Lung (tissue), 17 donors: ENCODE measurements at places on chromosomes 4 and X. TPM values are rescaled to one million over a fixed set of nuclear protein-coding genes. Genes with fewer than 3 reads are reported as not detected.

Gene PCDH7
- total RNA-seq: 9.4 TPM

DNA sequence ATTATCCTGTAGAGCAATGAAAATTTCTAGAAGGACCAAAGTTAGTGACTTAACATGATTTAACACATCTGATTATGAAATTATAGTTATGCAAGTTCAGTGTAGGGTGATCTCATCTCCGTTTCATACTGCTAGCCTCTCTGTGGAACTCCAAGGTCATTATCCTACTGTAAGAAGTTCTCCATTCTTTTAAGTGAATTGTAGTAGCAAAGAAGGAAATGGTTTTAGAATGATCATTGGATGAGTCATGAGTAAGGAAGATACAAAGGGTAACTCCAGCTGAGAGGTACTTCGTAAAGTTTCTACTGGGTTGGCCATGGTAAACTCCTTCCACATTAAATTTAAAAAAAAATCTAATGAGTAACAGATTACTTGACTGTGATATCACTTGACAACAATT is 215.0 kb upstream of the GIMD1 start:
- no peak overlapping the region for H3K4me3 ChIP-seq
- peaks cover 21% of the 10 kb centered on the region for H3K27me3 ChIP-seq
- no peaks in the 10 kb centered on the region for H3K36me3 ChIP-seq
- no peaks in the 10 kb centered on the region for H3K4me1 ChIP-seq
- no peak overlapping the region for H3K27ac ChIP-seq
- DNase-seq: no peak

Gene LAMTOR3
- 34.2 TPM for total RNA-seq

Gene SRPX
- total RNA-seq: 44.9 TPM

Gene GALNTL6
- 0.09 TPM for total RNA-seq

DNA sequence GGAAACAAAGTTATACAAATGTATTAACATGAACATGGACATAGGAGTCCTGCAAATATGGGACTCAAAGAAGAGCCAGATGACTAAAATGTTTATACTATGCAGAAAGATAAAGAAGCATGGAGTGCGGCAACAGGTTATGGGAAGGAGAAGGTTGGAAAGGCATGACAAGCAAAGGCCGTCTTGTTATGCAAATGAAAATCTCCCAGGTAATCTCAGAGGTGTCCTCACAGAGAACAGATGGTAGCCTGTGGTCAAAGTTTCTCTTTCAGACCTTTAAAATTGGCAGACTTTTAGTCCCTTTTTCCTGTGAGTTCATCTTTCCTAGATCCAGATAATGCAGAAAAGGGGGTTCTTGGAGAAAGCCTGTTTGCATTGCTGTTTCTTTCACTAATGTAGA is 116.4 kb upstream of the BEND4 start:
- no peaks in the 10 kb centered on the region for H3K27me3 ChIP-seq
- no peaks in the 10 kb centered on the region for H3K4me1 ChIP-seq
- no peak overlapping the region for H3K4me3 ChIP-seq
- H3K36me3 ChIP-seq: no peaks in the 10 kb centered on the region
- no peak overlapping the region for H3K27ac ChIP-seq
- DNase-seq: no peak

Gene NDNF
- total RNA-seq: 121 TPM

Gene AKAP4
- not detected for total RNA-seq

DNA sequence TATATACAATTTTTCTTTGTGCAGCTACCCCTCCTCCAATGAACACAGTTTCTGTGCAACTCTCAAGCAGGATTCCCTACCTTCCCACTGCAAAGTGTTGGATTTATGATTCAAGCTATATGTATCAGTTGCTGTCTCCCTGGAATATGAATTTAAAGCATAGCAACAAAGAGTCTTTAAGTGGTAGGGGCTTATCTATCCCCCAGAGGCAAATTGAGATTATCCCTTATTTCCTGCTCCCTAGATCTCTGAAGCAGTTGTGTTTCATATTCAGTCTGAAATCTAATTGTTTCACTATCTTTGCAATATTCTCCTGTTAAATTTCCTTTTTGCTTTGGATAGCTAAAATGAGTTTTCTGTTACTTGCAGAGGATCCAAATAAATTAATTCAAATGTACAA is 263.0 kb downstream of the IQCM start:
- H3K36me3 ChIP-seq: no peaks in the 10 kb centered on the region
- H3K27ac ChIP-seq: no peak overlapping the region
- H3K4me3 ChIP-seq: no peak overlapping the region
- H3K27me3 ChIP-seq: no peaks in the 10 kb centered on the region
- no peak for DNase-seq
